Activated CD4-positive, alpha-beta T cell treated with anti-CD3 and anti-CD28 coated beads for 36 hours (primary cell): ENCODE measurements at places on chromosomes 6 and 20. TPM values are rescaled to one million over a fixed set of nuclear protein-coding genes. Genes with fewer than 3 reads are reported as not detected.

DNA sequence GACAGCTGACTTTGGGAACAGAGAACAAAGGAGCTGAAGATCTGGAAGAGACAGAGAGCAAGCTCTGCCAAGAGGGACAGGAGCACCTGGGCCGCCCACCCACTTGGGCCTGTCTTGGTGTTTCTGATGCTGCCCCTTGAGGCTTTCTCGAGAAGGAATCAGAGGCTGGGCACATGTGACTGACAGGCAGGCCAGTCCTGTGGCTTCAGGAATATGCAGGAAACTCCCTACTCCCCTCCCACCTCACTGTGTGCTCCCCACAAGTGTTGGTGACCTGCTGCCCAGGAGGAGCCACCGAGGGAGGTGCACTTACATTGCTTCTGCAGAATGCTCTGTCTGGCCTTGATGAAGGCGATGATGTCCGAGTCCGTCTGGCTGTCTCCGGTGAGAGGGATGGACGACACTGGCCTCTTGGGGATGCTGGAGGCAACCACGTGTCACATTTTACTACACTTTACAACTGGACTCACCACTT lies 20.9 kb upstream of the KCNK16 start:
- peaks cover 8% of the 10 kb centered on the region for H3K27me3 ChIP-seq
- H3K27ac ChIP-seq, result no peak overlapping the region
- H3K36me3 ChIP-seq, result no peaks in the 10 kb centered on the region
- DNase-seq, result no peak
- no peak overlapping the region for H3K4me3 ChIP-seq

DNA sequence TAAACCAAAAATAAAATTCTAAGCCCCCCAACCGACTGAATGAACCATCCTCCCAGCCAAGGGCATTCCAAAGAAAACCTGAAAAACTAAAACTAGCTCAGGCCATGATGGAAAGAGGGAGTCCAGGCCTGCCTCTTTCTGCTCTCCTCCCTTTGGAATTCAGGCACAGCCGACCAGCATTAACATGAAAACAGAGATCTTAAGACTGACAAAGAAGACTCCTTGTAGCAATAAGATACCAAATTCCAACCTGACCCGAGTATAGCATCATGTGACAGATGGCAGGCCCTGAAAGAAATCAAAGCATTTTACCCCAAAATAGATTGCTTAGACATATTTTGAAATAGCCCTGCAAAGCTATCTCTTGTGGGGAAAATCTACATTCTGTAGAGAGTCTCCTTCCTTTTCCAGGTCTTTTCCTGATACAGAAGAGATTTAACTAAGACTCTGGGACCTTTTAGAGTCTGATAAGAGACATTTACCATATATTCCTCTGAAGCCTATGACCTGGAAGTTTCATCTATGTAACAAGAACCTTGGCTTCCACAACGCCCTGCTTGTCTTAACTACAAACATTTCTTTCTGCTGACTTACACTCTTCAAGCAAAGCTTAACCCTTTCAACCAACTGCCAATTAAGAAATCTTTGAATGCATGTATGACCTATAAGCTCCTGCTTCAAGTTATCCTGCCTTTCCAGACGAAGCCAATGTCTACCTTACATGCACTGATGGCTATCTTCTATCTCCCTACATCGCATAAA lies 22.2 kb upstream of the TXLNB start:
- peaks cover 21% of the 10 kb centered on the region for H3K4me1 ChIP-seq
- H3K4me3 ChIP-seq, result no peak overlapping the region
- DNase-seq, result no peak
- H3K36me3 ChIP-seq, result peaks cover 3% of the 10 kb centered on the region
- no peaks in the 10 kb centered on the region for H3K27me3 ChIP-seq
- H3K27ac ChIP-seq, result no peak overlapping the region

DNA sequence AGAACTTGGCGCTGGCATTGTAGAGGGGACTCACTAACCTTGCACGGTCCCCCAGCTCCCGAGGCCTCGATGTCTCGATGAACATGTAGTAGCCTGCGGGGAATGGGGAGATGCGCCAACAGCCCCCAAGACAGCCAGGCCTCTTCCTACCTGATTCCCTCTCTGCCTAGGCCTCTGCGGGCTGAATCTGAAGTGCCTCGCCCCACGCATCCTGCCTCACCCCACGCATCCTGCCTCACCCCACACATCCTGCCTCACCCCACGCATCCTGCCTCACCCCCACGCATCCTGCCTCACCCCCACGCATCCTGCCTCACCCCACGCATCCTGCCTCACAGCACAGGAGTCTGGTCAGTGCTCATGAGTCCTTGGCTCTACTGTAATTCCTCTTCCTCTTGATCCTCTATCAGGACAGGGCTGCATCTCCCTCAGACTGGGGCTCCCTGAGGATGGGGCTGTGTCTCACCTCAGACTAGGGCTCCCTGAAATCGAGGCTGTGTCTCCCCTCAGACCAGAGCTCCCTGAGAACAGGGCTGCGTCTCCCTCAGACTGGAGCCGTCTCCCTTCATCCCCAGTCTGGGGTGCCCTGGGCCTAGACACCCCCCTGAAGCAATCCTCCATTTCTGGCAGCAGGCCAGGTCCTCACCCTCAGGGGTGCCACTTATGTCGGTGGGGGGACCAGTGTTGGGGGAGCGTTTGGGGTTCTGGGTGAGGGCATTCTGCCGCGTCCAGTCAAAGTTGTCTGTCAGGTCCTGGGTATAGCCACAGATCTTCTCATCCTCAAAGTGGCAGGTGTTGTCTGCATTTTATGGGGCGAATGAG lies 53.6 kb downstream of the MDGA1 start:
- H3K36me3 ChIP-seq, result peaks cover 5% of the 10 kb centered on the region
- no peak overlapping the region for H3K4me3 ChIP-seq
- peaks cover 27% of the 10 kb centered on the region for H3K4me1 ChIP-seq
- DNase-seq, result no peak
- peak overlapping the region; percentile 69 for H3K27ac ChIP-seq

GRCh38 chr6:134482593-134483270 lies 164.8 kb upstream of the SGK1 start:
- no peaks in the 10 kb centered on the region for H3K36me3 ChIP-seq
- no peak overlapping the region for H3K27ac ChIP-seq
- H3K27me3 ChIP-seq, result no peaks in the 10 kb centered on the region
- H3K4me3 ChIP-seq, result no peak overlapping the region
- no peak for DNase-seq

- H3K4me1 ChIP-seq, result peaks cover 29% of the 10 kb centered on the region
- no peaks in the 10 kb centered on the region for H3K27me3 ChIP-seq
- peak overlapping the region; percentile 52 for H3K27ac ChIP-seq
- DNase-seq, result no peak
- H3K36me3 ChIP-seq, result peaks cover under 1% of the 10 kb centered on the region
These were observed 257.5 kb downstream of the ARID1B start for GRCh38 chr6:157034436-157035230.

GRCh38 chr20:48171626-48172356 lies 386.5 kb upstream of the SULF2 start:
- H3K27me3 ChIP-seq, result peaks cover 12% of the 10 kb centered on the region
- H3K36me3 ChIP-seq, result no peaks in the 10 kb centered on the region
- no peak overlapping the region for H3K4me3 ChIP-seq
- no peak overlapping the region for H3K27ac ChIP-seq
- H3K4me1 ChIP-seq, result no peaks in the 10 kb centered on the region

- no peak overlapping the region for H3K4me3 ChIP-seq
- no peak for DNase-seq
- H3K4me1 ChIP-seq, result no peaks in the 10 kb centered on the region
These were observed 16.1 kb upstream of the CDH22 start for GRCh38 chr20:46324379-46324778.

- no peaks in the 10 kb centered on the region for H3K27me3 ChIP-seq
- DNase-seq, result no peak
- H3K4me3 ChIP-seq, result no peak overlapping the region
- peaks cover 47% of the 10 kb centered on the region for H3K4me1 ChIP-seq
- H3K36me3 ChIP-seq, result peaks cover 28% of the 10 kb centered on the region
These were observed 94.6 kb upstream of the SUPT3H start for GRCh38 chr6:45472382-45472781.

DNA sequence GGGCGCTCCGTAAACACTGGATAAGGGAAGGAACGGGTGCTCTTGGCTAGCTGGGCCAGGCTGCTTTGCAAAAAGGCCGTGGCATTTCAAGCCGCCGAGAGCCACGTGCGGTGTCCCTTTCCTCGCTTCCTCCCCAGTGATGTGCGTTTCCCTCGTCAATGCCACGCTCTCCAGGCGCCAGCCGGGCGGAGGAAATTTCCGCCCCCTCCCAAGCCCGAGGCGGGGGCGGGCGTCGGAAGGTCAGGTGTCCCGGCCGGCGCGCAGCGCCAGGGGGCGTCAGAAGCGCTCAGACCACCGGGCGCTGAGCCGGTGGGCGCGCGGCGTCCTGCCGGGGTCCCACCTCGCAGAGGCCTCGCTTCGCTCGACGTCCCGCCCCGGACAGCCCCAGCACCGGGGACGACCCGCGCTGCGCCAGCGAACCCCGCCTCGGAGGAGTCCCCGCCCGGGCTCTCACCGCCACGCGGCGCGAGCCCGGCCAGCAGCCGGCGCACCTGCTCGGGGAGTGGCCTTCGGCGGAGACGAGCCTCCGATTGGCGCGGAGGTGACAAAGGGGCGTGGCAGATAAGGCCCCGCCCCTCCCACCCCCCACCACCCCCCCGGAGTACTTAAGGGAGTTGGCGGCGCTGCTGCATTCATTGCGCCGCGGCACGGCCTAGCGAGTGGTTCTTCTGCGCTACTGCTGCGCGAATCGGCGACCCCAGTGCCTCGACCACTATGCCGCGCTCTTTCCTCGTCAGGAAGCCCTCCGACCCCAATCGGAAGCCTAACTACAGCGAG lies at the start of gene SNAI1:
Gene SNAI1 (plus strand): TSS at position 635 of the 777 bp plus-strand sequence. CDS start 80 bp downstream, at position 715.
- H3K27me3 ChIP-seq, result peaks cover 7% of the 10 kb centered on the region
- H3K4me1 ChIP-seq, result peaks cover 15% of the 10 kb centered on the region
- DNase-seq, result peak; percentile 89
- H3K36me3 ChIP-seq, result no peaks in the 10 kb centered on the region
- H3K4me3 ChIP-seq, result peak within 1 kb of the TSS; percentile 52
- peak within 1 kb of the TSS; percentile 26 for H3K27ac ChIP-seq

DNA sequence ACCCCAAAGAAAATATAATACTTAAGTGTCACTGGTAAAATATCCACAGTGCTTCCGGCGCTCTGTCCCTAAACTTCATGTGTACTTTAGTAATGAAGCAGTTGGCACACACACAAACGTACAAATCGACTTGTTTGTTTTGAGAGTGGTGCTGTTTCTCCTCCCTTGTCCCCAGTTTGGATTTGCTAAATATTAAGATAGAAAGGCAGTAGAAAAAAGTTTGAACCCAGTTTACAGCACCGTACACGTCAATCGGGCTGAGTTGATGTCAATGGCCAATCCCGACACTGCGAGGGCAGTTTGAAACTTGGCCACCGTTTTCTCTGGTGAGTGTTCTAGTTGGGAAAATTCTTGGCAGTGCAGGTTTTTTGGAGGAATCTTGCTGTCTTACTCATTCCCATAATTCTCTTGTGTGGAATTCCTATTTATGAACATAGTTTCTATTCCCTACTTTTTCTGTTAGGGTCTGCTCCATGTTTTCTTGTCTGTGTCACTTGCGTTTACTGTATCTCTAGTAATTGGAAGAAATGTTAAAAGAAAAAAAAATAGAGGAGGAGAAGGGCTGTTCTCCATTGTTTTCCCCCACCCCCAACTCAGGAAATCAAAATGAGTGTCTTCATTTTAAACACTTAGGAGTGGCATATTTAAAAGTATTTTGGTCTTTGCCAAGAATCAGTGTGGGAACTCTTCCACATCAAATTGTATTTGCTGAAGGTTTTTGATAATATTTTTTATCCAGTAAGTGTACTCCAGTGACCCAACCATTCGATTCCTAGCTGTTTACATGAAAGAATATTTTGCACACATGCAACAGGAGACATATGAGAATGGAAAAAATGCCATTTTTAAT lies 72.3 kb downstream of the OR2B2 start:
- peak; percentile 35 for DNase-seq
- H3K4me3 ChIP-seq, result no peak overlapping the region
- H3K36me3 ChIP-seq, result no peaks in the 10 kb centered on the region
- H3K4me1 ChIP-seq, result peaks cover 19% of the 10 kb centered on the region
- no peak overlapping the region for H3K27ac ChIP-seq

GRCh38 chr20:53678990-53679596 lies 85.5 kb upstream of the ZNF217 start:
- H3K4me3 ChIP-seq, result no peak overlapping the region
- H3K4me1 ChIP-seq, result peaks cover 23% of the 10 kb centered on the region
- H3K27me3 ChIP-seq, result no peaks in the 10 kb centered on the region
- H3K36me3 ChIP-seq, result no peaks in the 10 kb centered on the region

DNA sequence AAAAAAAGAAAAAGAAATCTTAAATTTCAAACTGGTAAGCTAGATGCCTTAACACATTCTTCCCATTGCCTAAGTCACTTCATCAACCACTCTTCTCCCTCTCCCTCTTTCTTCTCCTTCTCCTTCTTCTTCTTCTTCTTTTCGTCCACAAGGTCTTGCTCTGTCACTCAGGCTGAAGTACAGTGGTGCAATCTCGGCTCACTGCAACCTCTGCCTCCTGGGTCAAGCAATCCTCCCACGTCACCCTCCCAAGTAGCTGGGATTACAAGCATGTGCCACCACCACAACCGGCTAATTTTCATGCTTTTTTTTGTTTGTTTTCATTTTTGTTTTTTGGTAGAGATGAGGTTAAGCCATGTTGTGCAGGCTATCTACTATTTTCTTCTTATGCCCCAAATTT lies 60.2 kb downstream of the GPR63 start:
- no peaks in the 10 kb centered on the region for H3K36me3 ChIP-seq
- H3K4me3 ChIP-seq, result no peak overlapping the region
- peaks cover 10% of the 10 kb centered on the region for H3K27me3 ChIP-seq
- no peaks in the 10 kb centered on the region for H3K4me1 ChIP-seq
- no peak overlapping the region for H3K27ac ChIP-seq
- no peak for DNase-seq

GRCh38 chr20:36574366-36575135 lies 1.2 kb downstream of the TGIF2 start:
- peak overlapping the region; percentile 88 for H3K4me3 ChIP-seq
- H3K4me1 ChIP-seq, result peaks cover 35% of the 10 kb centered on the region
- DNase-seq, result peak; percentile 70
- H3K27me3 ChIP-seq, result no peaks in the 10 kb centered on the region

DNA sequence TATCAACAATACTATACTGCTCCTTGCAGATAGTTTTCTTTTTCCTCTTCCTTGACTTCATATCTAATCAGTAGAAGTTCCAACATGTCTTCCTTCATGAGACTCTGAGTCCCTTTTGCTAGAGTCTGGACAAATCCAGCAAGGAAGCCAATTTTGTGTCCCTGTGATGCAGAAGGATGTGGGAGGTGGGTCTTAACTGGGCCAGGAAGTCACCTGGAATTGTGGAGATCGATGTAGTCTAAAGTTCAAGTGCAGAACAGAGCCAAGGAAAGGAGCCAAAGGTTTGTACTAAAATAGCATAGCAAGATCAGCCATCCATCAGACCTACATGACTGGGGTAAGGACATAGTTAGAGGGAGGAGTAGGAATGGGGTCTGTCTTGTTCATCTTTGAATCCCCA lies 37.6 kb downstream of the SPTLC3 start:
- H3K27ac ChIP-seq, result no peak overlapping the region
- no peaks in the 10 kb centered on the region for H3K27me3 ChIP-seq

GRCh38 chr6:111250791-111251354 lies 163.6 kb downstream of the SLC16A10 start:
- H3K27me3 ChIP-seq, result peaks cover 2% of the 10 kb centered on the region
- H3K4me1 ChIP-seq, result no peaks in the 10 kb centered on the region
- H3K36me3 ChIP-seq, result no peaks in the 10 kb centered on the region
- no peak overlapping the region for H3K4me3 ChIP-seq

GRCh38 chr6:113805173-113805790 lies 51.9 kb upstream of the MARCKS start:
- peaks cover 6% of the 10 kb centered on the region for H3K4me1 ChIP-seq
- H3K27me3 ChIP-seq, result no peaks in the 10 kb centered on the region
- H3K4me3 ChIP-seq, result no peak overlapping the region
- no peaks in the 10 kb centered on the region for H3K36me3 ChIP-seq

The AVP gene
- not detected for total RNA-seq

The PHACTR3 gene
- not detected for total RNA-seq

The TGM3 gene
- not detected for total RNA-seq

The TNF gene
- total RNA-seq, result 93.3 TPM

The OR2H2 gene
- total RNA-seq, result not detected

The TUBB1 gene
- total RNA-seq, result not detected

The CFB gene
- total RNA-seq, result 0.69 TPM

The LAMA2 gene
- 0.65 TPM for total RNA-seq
